HepG2 (cell line): ENCODE measurements at places on chromosomes 7 and 10.

DNA sequence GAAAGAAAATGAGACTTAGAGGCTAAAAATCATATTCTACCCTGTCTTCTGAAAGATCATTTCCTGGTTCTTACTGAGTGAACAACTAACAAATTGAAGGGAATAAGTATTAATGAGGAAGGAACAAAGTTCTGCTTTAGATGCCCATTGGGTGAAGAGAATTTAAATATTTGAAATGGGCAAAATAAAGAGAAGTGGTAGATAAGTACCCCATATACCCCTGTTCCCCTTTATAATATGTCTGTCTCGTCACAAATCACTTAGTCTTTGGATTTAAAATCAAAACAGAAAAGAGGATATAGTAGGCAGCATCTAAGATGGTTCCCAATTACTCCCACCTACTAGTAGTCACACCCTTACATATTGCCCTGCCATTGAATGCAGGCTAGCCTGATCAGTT lies 13.2 kb downstream of the TES start:
- DNase-seq: no peak

DNA sequence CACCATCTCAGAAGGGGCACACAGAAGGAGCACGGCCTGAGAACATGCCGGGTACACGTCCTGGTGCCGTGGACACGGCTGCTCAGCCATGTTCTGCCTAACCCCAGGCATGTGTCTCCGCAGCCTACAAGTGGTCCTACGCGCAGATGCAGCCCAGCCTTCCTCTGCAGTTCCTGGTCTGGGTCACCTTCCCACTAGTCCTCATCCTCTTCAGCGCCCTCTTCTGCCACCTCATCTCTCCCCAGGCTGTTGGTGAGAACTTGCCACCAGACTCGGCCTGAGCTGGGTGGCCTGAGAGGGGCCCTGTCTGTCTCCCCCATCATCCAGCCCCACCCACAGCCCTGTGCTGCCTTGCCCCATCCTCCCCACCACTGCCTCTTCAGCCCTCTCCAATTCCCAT lies 5.3 kb downstream of the CLCN1 start:
- DNase-seq: no peak

- peak; percentile 88 for DNase-seq
These were observed 84.9 kb upstream of the ADRB1 start for GRCh38 chr10:113958631-113959382.

GRCh38 chr7:157627646-157628045 lies 290.8 kb downstream of the DNAJB6 start:
- no peak for DNase-seq

DNA sequence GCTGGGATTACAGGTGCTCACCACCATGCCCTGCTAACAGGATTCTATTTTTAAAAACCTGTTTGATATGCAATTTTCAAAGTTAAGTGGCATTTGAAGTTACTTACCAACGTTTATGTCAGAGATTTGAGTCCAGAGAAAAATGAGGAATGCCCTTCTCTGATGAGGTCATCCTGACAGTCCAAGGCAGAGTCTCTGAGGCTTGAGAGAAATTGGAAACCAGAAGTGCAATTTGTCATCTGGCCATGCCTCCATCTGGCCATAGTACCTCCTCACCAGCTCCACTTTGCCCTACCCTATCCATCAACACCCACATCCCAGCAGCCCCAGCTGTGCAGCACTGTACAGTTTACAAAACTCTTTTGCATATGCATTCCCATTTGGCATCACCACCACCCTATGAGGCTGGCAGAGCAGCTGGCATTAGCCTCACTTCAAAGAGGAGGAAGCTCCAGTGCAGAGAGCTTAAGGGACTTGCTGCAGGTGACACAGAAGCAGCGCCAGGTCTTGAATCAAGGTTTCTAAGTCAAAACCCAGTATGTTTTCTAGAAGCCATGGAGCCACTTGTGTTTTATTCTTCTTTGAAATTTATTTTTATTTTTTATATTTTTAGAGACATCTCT lies 54.5 kb upstream of the PDZD8 start:
- no peak for DNase-seq

GRCh38 chr10:103273041-103273441 lies 3.9 kb upstream of the INA start:
- no peak for DNase-seq

DNA sequence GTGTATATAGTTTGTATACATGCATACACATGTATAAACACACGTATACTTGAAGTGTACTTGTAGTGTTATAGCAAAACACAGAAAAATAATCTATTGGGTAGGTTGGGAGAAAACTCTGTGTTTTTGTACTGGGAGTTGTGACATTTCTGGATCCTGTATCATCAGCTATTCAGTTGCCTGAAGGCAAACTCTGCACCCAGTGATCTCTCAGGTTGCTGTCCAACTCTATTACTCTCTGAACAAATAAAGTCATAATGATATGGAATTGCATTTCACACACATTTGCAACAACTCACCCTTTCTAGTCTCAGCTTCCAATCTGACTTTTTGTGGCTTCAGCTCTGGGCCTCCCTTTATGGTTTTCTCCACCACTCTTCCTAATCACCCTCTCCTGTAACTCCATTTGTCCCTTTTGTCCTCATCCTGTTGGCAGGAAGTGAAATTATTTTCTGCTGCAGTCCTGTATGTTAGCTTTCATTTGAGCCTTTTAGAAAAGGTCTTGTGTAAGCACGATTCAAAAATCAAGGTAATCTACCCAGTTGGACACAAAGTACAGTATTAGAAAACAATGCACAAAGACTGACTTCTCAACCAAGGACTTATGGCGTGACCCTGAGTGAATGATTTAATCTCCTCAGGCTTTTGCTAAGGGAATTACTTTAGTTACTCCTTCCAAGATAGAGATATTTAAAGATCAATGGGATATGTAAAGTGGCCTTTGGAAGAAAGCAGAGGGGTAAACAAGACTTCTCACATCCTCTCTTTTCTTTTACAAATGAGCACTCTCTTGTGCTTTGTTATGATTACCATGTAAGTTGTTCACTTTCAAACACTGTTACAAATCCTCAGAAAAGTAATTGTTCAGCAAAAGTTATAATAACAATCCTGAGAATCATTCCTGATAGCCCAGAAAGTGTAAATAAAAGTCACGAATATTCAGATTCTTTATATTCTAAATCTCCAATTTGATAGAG lies 249.1 kb downstream of the KCND2 start:
- no peak for DNase-seq

DNA sequence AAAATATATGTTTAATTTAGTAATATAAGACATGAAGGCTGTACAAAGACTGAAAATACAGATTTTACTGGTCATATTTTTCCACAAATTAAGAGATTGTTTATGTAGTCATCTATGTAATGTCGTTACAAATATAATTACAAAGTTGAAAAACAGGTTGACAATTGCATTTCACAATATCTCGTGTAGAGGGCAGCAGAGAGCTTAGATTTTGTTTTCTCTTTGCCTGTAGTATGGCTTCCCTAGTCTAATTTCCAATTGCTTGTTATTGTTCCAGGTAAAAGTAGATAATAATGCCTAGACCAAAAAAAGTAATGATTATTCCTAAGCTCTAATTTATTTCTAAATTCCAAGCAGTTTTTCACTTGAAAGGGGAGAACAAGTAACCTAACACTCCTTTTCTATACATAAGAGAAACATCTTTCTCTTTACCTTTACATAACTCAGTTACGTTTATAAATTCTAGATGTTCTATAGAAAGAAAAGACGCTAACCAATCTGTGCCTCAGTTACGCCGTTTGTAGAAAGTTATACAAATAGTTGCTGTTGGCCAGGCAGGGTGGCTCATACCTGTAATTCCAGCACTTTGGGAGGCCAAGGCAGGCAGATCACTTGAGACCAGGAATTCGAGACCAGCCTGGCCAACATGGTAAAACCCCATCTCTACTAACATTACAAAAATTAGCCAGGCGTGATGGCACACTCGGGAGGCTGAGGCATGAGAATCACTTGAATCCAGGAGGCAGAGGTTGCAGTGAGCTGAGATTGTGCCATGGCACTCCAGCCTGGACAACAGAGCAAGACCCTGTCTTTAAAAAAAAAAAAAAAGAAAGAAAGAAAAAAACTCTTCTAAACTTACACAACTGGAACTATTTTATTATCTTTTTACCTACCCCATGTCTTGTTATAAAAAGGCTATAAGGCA lies 30.0 kb downstream of the NET1 start:
- DNase-seq: peak; percentile 43

DNA sequence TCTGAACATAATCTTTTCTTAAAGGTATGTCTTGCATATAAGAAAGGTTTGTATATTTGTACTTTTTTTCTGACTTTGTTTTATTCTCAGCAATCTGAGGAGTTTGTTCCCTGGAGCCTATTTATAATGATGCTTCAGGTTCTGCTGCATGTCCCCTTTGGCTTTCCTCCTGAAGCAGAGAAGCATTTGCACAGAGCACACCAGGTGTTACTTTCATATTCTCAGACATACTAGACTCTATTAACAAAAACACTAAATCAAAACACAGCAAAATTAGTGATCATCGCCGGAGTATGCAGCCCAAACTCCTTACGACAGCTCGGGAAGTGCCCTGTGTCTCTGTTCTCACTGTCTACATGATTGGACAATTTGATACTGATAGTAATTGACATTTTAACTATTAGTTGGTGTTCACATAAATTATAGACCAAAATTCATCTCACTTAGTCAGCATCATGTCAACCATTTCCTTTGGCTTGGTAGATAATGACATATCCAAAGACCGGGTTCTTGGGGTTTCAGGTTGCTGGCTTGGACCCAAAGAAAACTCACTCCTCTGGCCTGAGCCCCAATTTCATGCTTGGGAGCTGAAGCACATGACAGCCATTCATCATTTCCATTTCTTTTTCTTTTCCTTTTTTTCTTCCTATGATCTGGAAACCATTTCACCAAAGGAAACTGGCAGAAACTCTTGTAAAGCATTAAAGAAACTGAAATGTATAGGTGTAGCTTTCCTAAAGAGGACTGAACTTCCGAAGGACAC lies 400.1 kb upstream of the NRP1 start:
- DNase-seq: no peak

- DNase-seq: no peak
These were observed 77.8 kb downstream of the BAMBI start for GRCh38 chr10:28754930-28755718.

DNA sequence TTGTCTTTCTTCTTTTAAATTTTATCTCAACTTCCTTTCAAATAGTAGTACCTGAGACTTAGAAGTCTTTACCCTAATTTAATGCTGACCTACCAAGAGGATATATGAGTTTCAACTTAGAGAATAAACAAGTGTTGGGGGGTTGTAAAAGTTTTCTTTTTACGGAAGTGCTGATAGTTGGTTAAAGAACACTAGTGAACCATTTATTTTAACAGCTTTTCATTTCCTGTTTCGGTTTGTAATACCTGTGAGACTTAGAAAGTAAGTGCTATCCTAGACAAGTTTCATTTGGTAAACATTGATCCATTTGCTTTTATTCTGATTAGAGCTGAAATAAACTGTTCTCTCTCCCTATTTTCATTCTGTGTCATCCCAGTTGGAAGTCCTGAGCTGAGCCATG lies 683.1 kb upstream of the SORCS1 start:
- DNase-seq: no peak

- DNase-seq: no peak
These were observed 25.6 kb downstream of the RNF216 start for GRCh38 chr7:5755704-5756504.
